IMR-90 (cell line): ENCODE measurements at places on chromosomes 2 and 18.

- DNase-seq: no peak
These were observed 1443.0 kb upstream of the LRRTM1 start for GRCh38 chr2:81747481-81748070.

DNA sequence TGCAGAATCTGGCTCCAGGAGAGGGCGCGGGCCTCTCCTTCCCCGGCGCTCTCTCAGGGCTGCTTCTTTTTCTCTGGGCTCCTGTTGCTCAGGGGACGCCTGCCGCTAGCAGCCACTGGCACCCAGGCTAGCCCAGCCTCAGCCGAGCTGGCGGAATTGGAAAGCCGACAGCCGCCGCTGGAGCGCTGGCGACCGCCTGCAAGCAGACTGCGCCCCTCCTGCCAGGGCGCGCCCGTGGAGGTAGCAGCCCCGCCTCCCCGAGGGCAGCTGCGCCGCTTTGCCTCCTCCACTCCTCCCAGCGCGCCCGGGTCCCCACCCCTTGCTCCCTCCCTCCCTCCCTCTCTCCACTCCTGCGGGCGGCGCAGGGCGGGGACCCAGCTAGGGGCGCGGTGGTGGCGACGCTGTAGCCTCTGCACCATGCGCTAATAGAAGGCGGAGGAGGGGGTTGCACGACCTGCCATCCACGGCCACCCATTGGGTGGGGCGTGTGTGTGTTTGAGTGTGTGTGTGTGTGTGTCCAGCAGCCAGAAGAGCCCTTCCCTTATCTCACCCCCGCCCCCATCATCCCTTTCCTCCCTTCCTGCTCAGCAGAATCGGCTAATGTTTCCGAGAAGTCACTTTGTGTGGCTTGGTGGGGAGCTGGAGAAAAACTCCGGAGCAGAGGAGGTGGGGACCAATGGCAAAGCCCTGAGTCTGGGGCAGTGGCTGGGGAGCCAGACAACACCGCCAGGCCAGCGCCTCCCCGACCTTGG, at the start of gene SCN9A:
Gene SCN9A (minus strand): TSS at position 209 of the 752 bp plus-strand sequence. CDS start 64,188 bp downstream, outside the sequence.
- DNase-seq: peak; percentile 72

- no peak for DNase-seq
These were observed 150.2 kb upstream of the EPAS1 start for GRCh38 chr2:46146866-46147502.

DNA sequence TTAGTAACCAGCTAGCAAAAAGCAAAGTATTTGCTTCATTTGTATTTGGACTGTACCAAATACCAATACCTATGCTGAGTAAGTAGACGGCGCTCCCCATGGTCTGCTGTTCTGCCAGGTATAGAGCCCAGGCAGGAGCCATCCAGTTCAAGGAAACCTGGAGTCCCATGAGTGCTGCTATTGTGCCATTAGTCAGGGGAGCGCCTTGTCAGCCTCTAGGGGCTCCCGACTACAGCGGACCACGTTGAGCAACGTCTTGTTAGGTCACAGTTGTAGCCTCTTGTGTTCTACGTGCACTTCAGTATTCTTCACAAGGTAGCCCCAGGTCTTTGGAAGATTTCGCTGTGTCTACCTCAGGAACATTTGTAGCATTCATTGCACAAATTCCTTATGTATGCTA, 21.6 kb upstream of the SLC9A2 start:
- no peak for DNase-seq

GRCh38 chr18:23805898-23806297, 116.6 kb downstream of the LAMA3 start:
- peak; percentile 64 for DNase-seq

GRCh38 chr2:107072150-107072940, 186.4 kb upstream of the ST6GAL2 start:
- no peak for DNase-seq

GRCh38 chr2:48540237-48540935, 10.4 kb downstream of the STON1 start:
- no peak for DNase-seq

DNA sequence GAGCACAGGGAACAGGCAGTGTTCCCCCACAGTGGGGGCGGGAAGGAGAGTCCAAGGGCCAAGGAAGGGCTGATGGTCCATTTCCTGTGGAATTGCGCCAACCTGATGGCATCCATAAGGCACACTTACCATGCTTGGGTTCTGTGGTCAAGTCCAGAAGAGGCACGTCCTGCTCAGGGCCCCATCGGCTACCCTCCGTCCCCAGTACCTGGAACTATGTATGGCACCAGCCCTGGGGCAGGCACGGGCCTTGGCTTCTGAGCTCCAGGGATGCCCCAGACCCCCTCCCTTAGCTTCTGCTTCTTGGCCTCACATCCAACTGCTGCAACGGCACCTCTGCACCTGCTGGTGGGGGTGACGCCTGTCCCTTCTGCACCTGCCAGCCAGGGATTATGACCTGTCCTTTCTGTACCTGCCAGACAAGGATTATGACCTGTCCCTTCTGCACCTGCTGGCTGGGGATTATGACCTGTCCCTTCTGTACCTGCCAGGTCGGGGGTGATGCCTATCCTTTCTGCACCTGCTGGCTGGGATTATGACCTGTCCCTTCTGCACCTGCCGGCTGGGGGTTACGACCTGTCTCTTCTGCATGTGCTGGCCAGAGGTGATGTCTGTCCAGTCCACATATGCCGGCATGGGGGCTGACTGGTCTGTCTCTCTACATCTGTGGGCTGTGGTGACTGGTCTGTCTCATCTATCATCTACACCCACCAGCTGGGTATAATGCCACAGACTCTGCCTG, 45.4 kb upstream of the SNTG2 start:
- DNase-seq: no peak

DNA sequence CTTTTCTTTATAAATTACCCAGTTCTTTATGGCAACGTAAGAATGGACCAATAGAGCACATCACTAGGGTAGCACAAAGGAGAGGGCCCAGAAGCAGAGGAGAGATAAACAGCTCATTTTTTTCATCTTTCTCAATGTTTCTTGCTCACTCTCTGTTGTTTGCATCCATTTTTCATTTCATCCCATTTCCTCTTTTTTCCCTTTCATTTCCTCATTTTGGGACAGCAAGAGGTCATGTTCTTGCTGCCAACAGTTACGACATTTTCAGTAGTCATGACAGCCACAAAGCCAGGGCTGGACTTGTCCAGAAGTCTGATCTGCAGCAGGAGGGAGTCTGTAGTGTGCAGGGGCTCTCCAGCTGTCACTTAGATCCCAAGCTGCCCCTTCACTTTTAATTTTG, 52.7 kb upstream of the CYP1B1 start:
- DNase-seq: no peak

DNA sequence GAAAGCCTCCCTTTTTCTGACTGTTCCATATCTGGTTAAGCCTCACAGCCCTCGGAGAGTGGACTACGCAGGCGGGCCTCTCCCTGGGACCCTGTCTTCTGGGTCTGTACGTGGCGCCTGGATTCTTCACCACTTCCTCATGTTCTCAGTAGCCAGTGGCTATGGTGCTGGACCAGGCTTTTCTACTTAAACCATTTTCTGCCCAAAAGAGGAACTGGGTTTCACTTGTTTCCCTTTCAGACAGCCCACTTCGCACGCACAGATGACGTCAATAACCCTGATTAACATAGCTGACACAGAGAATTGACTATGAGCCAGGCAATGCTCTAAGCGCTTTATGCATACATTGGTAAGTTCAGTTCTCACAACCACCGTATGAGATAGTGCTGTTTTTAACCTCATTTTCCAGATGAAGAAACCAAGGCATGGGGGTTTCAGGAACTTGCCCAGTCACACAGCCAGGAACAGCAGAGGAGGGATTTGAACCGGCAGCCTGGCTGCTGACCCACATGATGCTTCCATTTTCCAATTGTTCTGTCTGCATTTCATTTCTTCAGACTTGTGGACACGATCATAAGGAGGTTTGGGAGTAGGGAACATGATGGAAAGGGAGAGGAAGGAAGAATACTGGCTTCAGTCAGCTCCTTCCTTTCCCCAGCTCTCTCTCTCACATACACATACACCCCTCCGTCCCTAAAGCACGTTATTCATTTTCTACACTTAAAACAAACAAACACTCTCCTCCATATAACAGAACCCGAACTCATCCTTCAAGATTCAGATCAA, 41.7 kb downstream of the MYOM1 start:
- peak; percentile 19 for DNase-seq

GRCh38 chr2:110714452-110715224, 17.7 kb upstream of the ACOXL start:
- DNase-seq: no peak

DNA sequence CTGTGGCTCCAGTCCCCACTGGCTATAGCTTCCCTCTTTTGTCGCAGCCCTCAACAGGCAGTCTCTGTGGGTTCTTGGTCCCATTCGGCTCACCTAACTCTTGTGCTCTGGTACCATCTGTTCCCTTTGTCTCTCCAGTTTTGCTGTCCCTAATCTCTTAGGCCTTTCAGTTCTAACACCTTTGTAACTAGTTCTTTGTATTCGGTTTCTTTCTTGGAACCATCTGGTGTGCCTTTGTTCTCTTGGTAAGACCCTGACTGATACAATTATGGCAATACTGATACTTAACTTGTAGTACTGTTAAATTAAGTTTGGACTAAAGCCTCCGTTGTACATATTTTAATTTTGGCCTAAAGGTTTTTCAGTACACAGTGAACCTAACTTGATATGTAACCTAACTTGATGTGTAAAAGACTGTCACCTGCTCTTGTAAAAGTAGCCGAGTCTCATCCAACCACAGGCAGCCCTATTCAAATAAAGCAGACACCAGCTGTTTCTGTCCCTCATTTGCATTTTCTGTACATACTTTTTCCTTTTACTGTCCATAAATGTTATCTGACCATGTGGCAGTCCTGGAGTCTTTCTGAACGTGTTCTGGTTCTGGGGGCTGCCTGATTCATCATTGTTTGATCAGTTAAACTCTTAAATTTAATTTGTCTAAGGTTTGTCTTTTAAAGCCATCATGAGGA, 4.8 kb upstream of the MRPL44 start:
- no peak for DNase-seq

DNA sequence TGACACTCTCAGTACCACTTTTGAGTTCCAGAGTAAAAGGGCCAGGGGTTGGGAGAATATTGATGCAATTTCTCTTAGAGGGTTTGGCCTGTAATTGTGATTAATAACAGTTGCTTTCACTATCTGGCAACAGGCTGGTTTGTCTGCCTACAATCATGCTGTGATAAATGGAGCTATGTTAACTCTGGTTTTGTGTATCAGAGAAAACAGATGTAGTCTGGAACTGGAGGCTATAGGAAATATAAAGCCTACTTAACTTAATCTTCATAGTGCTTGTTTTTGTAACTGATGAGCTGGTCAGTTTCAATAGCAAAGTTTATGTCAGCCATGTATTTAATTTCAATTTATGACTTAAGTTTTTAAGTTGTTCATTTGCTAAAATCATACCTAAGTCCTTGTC, 138.0 kb downstream of the AGPS start:
- DNase-seq: no peak

- no peak for DNase-seq
These were observed 337.0 kb downstream of the MBD2 start for GRCh38 chr18:53887447-53887846.

GRCh38 chr2:238408615-238409340, 17.9 kb upstream of the ASB1 start:
- DNase-seq: no peak

- DNase-seq: no peak
These were observed 699 bp upstream of the RAPGEF4 start for GRCh38 chr2:172734711-172735581.

DNA sequence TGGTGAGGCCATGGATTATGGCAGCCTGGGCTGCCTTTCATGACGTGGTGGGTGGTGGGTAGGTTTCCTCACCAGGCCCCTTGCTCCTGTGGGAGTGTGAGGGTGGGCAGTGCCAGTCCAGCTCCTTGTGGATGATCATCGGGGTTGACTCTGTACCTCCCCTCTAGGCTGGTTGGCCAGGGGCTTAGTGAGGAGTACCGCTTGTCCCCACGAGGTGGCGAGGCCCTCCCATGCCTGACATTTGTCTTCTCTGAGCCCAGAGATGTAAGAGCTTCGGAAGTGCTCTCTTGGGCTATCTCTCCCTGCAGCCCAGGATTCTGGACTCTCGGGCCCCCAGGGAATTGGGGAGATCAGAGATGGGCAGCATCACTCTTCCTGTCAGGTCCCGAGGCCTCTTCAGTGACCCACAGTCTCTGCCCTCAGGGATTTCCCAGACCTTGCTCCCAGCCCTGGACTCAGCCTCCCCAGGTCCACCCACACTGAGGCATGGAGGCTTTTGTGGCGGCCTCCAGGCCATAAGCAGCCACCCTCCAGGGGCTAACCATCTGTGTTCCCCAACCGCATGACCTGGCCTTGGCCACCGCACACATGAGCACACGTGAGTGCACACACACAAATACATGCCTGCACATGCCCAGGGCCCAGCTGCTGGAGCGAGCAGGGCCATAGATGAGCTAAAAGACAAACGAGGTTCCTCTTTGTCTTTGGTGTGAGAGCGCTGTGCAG, 6.5 kb downstream of the SPR start:
- peak; percentile 73 for DNase-seq

- no peak for DNase-seq
These were observed 91.4 kb downstream of the B3GNT2 start for GRCh38 chr2:62287282-62287681.

GRCh38 chr2:10036095-10036884, 7.1 kb upstream of the KLF11 start:
- DNase-seq: peak; percentile 63

- no peak for DNase-seq
These were observed 35.0 kb downstream of the NDC80 start for GRCh38 chr18:2606335-2606734.

GRCh38 chr2:115105966-115106365, 663.5 kb downstream of the DPP10 start:
- no peak for DNase-seq

GRCh38 chr2:159545085-159545484, 71.3 kb downstream of the BAZ2B start:
- peak; percentile 4 for DNase-seq

- DNase-seq: no peak
These were observed 140.4 kb upstream of the PIK3C3 start for GRCh38 chr18:41814651-41815050.

GRCh38 chr18:76498064-76498463, 3.0 kb upstream of the ZNF516 start:
- DNase-seq: no peak

DNA sequence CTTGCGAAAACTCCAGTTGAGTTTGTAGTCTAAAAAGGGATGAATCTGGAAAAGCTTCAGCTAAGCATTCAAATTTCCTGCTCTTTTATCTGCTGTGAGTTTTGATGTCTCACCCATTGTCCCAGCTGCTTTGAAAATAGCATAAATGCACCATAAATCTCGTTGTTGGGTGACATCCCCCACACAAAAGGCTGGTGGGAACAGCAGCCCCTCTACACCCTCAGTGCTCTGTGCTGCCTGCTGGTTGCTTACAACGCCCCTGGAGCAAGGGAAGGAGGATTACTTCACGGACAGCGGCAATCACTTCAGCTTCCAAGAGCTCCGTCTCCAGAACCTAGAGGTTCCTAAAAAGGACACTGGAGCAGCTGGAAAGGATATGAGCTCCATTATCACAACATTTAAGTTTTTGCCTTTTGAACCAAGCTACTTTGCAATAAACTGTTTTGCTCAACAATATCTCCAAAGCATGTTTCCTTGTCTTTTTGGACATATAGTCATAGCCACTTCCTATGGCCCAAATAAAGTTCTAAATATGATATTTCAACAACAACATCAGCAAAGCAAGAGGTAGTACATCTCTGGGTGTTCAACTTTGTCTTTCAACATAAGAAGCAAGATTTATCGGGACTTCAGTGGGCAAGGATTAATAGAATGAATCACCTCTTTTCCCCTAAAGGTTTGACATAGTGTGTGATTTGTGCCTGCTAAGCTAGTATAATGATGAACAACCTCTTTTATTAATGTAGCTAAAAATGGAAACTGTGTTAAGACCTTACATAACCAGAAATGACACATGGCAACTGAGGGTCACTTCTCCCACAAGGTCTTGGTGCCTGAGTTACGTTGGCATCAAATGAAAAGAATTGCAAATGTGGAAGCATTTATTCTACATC, 413.5 kb downstream of the TXNL1 start:
- DNase-seq: no peak
